ENCODE measurements at places on chromosomes 3 and 15.

DNA sequence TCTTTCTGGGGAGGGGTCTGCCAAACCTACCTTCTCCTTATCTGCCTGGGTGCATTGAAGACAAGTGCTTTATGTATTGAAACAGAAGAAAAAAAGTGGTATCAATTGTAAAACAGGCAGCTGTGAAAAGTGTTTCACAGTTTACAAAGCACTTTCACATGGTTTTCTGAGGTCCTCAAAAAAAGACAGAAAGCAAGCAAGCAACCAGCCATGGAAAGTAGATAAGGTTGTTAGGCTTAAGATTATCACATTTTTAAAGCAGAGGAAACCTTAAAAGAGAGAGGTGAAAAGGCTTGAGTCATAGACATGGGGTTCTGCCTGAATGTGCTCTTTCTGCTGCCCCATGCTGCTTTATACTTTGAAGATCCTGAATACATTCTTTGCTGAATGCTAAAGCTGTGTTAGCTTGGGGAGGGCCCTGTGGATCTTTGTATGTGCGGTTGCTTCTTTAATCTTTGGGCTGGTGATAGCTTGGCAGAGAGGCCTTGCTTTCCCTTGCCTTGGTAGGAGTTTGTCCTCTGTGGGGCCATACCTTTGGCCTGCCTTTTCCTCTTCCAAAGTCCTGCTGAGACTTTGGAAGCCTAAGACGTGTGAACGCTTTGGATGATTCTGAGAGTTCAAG is 2.6 kb downstream of the SMAD3 start:
- H3K4me1 ChIP-seq, result peaks cover 54% of the 10 kb centered on the region
- H3K4me3 ChIP-seq, result peak overlapping the region; percentile 93
- peak overlapping the region; percentile 92 for H3K27ac ChIP-seq
- H3K36me3 ChIP-seq, result no peaks in the 10 kb centered on the region

DNA sequence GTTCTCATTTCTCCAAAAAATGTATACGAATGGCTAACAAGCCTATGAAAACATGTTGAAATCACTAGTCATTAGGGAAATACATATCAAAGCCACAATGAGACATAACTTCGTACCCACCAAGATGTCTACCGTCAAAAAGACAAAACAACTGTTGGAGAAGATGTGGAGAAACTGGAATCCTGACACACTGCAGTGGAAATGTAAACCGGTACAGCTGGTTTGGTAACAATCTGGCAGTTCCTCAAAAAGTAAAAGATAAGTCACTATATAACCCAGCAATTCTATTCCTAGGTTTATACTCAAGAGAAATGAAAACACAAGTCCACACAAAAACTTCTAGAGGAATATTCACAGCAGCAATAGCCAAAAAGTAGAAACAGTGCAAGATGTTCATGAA is 7.0 kb downstream of the SCAPER start:
- no peak overlapping the region for H3K27ac ChIP-seq
- no peak for DNase-seq
- no peaks in the 10 kb centered on the region for H3K36me3 ChIP-seq
- peaks cover 6% of the 10 kb centered on the region for H3K4me1 ChIP-seq

- H3K4me1 ChIP-seq, result no peaks in the 10 kb centered on the region
- H3K36me3 ChIP-seq, result no peaks in the 10 kb centered on the region
- no peak overlapping the region for H3K27ac ChIP-seq
- H3K4me3 ChIP-seq, result no peak overlapping the region
- DNase-seq, result no peak
- H3K27me3 ChIP-seq, result no peaks in the 10 kb centered on the region
These were observed 37.9 kb downstream of the ADIPOQ start for GRCh38 chr3:186880406-186880805.

DNA sequence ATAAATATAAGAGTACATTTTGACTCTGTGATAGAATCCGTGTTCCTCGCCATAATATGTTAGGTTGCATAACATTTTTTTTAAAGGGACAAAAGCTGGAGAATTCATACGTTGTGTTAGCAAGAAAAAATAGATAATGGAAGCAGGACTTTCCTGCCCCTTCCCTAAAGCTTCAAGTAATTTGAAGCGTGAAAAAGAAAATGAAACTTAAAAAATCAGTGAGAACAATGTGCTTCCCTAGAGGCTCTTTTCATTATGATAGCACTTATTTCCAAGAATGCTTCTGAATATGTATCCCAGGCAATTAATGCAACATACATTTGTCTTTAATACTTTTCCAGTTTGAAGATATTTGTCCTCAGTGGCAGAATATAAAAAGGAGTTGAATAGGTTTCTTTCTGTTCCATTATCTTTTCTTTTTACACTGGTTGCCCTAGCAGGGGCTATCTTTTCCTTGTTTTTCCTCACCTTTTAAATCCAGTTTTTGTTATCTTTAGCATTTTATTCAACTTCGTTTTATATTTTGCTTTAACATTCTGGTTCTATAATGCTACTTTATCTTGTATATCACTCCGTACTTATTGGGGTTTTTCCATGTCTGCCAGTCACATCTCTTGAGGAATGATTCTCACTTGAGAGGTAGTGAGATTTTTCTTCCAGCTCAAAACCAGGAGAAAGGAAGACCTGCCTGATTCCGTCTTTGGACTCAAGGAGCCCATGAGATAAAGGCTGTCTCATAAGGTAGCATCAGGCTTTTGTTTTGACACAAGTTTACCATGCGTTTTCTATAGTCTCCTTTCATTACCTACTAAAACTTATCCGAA is 113.8 kb downstream of the MBNL1 start:
- no peak for DNase-seq
- no peaks in the 10 kb centered on the region for H3K27me3 ChIP-seq
- H3K4me3 ChIP-seq, result peak overlapping the region; percentile 20

GRCh38 chr15:85430406-85431204 is 50.2 kb downstream of the AKAP13 start:
- DNase-seq, result no peak
- no peaks in the 10 kb centered on the region for H3K36me3 ChIP-seq
- no peak overlapping the region for H3K27ac ChIP-seq
- H3K27me3 ChIP-seq, result no peaks in the 10 kb centered on the region
- H3K4me1 ChIP-seq, result peaks cover 18% of the 10 kb centered on the region
- no peak overlapping the region for H3K4me3 ChIP-seq

DNA sequence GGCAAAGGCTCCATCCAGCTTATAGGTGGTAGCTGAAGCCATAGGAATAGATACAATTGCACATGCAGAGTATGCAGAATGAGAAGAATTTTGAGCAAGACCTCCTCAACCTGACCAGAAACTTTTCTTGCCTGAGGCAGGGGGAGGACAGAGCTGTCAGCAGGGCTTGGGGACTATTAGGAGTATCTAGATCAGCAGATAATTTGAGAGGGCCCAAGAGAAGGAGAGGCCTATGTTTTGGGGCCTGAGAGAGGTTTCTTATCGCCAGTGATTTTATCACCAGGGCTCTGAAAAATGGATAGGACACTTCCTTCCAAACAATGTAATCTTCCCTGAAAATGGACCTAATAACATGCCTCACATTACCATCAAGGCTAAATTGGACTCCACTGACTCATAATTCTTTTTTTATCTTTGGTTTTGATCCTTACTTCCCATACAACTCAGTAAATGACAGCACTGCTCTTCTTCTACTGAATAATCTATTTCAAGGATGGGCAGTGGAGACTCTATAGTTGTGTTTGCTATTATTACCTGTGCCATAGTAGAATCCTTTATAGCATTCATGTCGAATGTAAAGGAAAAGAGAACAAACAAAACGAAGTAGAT is 15.8 kb upstream of the RAMAC start:
- H3K4me1 ChIP-seq, result no peaks in the 10 kb centered on the region
- H3K27ac ChIP-seq, result no peak overlapping the region
- no peak for DNase-seq
- H3K27me3 ChIP-seq, result no peaks in the 10 kb centered on the region
- no peak overlapping the region for H3K4me3 ChIP-seq
- no peaks in the 10 kb centered on the region for H3K36me3 ChIP-seq

- no peak for DNase-seq
- peaks cover 33% of the 10 kb centered on the region for H3K4me1 ChIP-seq
- no peaks in the 10 kb centered on the region for H3K27me3 ChIP-seq
- H3K27ac ChIP-seq, result peak overlapping the region; percentile 26
These were observed 431.2 kb downstream of the LPP start for GRCh38 chr3:188584958-188585689.

DNA sequence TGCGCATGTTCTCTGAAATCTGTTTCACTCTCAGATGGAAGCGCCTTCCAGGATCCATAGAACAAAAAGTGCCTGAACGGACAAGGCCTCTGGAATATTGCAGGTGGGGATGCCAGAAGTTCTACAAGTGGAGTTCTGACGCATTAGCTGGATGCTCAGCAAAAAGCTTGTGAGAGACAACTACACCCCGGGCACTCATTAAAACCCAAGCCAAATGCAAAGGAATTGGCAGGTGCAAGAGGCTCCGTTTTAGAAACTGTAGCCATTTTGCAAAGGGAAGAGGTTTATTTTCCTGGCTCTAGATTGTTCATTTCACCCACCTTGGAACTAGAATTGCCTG is 35.2 kb upstream of the SLC24A5 start:
- H3K36me3 ChIP-seq, result no peaks in the 10 kb centered on the region
- no peak overlapping the region for H3K27ac ChIP-seq
- no peak overlapping the region for H3K4me3 ChIP-seq
- no peak for DNase-seq
- peaks cover 13% of the 10 kb centered on the region for H3K4me1 ChIP-seq

GRCh38 chr15:34837246-34838016 is 42.1 kb upstream of the ACTC1 start:
- no peak for DNase-seq
- no peak overlapping the region for H3K4me3 ChIP-seq
- H3K27me3 ChIP-seq, result no peaks in the 10 kb centered on the region
- no peaks in the 10 kb centered on the region for H3K36me3 ChIP-seq
- no peak overlapping the region for H3K27ac ChIP-seq

DNA sequence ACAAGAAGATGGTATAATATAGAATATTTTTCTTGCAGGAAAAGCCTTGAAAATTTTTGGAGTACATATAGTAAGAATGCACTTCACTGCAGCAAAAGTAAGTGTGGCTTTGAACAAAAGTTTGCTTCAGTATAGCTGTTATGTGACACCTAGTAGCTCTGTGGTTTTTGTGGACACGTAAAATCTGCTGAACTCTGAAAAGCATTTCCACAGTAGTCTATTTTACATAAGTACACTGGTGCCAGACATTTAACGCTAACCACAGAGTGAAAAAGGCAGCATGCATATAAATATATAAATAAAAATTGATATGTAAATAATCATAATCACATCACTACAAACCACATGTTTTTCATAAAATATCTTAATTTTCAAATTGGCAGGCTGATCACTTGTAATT is 39.8 kb downstream of the CGGBP1 start:
- no peaks in the 10 kb centered on the region for H3K4me1 ChIP-seq
- H3K27ac ChIP-seq, result no peak overlapping the region
- no peaks in the 10 kb centered on the region for H3K36me3 ChIP-seq
- no peaks in the 10 kb centered on the region for H3K27me3 ChIP-seq
- DNase-seq, result no peak

DNA sequence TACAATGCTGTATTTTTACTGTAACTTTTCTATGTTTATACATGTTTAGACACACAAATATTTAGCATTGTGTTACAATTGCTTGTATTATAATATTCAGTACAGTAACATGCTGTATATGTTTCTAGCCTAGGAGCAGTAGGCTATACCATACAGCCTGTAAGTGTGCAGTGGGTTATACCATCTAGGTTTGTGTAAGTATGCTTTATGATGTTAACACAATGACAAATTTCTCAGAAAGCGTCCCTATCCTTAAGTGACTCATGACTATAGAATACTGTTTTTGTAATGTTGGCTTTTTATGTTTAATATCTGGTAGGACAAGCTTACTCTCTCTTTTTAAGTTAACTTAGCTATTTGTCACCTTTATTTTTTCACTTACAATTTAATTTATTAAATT is 127.5 kb upstream of the THRB start:
- no peak overlapping the region for H3K4me3 ChIP-seq
- no peaks in the 10 kb centered on the region for H3K4me1 ChIP-seq
- no peaks in the 10 kb centered on the region for H3K27me3 ChIP-seq
- no peak for DNase-seq
